Skin of body (tissue), 3 donors: ENCODE measurements at places on chromosomes 5 and 9. TPM values are rescaled to one million over a fixed set of nuclear protein-coding genes. Genes with fewer than 3 reads are reported as not detected.

DNA sequence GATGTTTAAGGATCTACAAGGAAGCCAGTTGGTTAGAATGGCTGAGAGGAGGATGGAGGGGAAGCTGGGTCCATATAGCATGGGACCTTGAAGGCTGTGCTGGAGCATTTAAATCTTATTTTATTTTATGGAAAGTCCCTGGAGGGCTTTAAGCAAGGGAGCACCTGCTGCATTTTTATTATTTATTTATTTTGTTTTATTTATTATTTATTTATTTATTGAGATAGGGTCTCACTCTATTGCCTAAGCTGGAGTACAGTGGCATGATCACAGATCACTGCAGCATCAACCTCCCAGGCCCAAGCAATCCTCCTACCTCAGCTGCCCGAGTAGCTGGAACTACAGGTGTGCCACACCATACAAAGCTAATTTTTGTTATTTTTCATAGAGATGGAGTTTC lies 4.9 kb upstream of the MVB12B start:
- no peak for DNase-seq

DNA sequence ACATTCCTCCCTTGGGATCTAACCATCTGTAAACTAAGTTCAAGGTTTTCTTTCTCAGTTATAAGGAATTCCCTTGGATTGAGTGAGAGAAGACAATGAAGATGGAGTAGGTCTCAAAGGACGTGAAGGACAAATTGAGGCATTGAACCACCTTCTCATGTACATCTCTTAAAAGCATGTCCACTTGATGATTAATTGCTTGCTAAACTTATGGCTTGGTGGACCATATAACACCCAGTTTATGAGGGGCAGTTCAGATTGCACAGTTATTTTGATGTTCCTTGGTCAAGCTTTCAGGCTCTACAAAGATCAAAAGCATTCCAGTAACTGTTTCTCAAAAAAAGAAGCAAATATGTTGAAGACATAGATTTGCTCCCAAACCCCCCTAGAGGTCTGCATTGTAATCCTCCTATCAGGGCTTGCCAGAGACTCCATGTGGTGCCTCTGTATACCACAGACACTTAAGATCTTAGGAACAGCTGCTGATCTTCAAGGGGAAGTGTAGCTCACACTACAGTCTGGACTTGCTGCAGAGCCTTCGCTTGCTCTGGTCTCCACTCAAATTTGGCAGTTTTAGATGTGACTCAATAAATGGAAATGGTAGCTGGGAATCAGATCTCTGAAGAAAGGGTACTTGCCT lies 56.9 kb upstream of the ALDH1A1 start:
- DNase-seq, result no peak

DNA sequence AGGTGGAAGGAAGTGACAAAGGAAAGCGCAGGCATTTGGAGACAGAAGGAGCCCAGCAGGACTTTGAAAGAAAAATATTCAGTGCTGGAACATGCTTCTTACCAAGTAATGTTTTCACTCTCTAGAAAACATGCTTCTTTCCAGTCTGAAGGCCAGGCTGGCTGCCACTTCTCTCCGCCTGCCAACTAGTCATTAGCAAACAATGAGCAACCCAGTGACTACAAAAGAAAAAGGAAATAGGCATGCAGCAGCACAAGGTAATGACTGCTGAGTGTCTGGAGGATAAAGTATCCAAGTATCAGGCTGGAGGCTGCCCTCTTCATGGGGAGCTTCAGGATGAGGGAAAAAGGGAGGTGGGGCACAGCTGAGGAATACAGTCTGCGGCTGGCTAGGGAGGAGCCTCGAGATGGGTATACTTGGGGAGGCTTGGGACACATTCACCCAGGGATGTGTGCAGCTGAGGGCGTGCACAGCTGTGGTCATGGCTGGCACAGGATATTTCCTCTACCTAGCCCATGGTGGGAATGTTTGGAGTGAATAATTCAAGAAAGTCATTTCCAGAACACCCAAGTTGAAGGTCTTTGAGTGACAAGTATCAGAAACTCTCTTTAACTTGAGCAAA lies 161.5 kb upstream of the KIF2A start:
- no peak for DNase-seq

- DNase-seq, result no peak
These were observed 116.9 kb downstream of the HACD4 start for GRCh38 chr9:20914556-20914955.

DNA sequence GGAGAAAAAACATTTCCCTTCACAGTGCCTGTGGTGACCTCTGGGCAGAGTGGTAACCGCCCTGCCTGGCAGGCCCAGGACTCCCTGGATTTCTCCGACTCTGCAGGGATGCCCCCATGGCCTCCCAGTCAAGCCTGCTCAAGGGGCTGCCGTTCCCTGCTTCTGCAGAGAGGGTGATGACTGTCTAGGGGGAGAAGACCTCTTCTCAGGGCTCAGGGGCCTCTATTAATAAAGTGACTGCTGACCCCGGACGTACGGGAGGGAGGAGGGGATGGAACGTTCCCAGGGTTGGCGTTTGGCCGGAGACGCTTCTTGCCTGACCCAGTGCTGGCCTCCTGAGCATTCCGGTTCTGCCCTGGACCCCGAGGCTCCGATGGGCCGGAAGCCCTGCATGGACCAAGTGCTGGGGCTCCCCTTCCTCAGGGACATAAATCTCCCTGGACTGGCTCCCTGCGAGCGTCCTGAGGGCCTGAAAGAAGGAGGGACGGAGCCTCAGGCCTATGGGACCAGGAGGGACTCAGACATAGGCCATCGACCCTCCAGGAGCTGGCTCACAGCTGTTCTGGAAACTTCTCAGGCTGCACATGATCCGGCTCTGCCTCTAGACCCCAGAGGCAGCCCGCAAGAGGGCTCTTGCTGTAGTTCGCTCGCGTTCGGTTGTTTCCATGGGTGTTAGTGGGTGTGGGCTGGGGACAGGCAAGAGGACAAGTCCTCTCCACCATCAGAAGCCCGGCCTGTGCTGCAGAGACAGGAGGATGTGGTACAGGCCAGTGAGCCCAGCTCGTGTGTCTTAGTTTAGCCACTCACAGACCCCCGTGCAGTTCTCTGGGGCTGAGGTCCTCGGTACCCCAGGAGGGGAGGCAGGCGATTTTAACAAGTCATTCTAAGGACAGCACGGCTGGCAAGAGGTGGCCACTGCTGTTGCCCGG lies 8.1 kb upstream of the RNU6ATAC start:
- no peak for DNase-seq

TAF11L12 gene
- not detected for total RNA-seq

IL7R gene
- 2.0 TPM for total RNA-seq

ORM2 gene
- 0.79 TPM for total RNA-seq

SLC4A9 gene
- not detected for total RNA-seq
